ENCODE measurements at places on chromosomes 7 and 10. TPM values are rescaled to one million over a fixed set of nuclear protein-coding genes. Genes with fewer than 3 reads are reported as not detected.
A peak's percentile ranks its signal among the peaks of the same experiment; 100 is the strongest.

DNA sequence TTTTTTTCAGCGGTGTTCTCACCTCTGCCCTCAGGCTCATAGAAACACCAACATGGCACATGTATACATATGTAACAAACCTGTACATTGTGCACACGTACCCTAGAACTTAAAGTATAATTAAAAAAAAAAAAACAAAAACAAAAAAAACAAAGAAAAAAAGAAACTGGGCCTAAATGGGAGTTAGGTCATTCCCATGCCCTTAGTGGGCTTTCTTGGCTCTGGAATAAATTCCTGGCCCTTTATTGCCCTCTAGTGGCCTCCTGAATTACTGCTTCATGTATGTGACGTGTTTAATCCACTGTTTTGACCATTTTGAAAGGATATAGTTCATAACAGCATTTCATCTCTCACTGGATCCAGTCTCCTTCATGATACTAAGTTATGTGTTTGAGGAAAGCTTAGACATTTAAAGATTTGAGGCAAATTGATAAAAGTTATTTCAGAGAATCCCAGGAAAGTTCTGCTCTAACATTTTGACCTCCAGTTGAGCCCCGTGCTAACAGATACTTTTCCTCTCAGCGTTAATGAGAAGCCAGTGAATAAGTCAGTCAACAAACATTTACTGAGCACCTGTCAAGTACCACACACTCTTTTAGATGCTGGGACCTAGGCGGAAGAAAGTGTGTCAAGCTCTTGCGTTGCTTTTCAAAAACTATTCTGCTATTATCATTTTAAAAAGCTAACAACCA lies 54.7 kb upstream of the SYPL1 start:
- H3K27me3 ChIP-seq: no peaks in the 10 kb centered on the region
- DNase-seq: peak; percentile 82
- H3K36me3 ChIP-seq: no peaks in the 10 kb centered on the region
- no peak overlapping the region for H3K4me3 ChIP-seq

- no peak for DNase-seq
- H3K36me3 ChIP-seq: no peaks in the 10 kb centered on the region
- H3K4me3 ChIP-seq: no peak overlapping the region
- H3K27me3 ChIP-seq: no peaks in the 10 kb centered on the region
- H3K4me1 ChIP-seq: no peaks in the 10 kb centered on the region
These were observed 59.1 kb upstream of the COL1A2 start for GRCh38 chr7:94335586-94335985.

DNA sequence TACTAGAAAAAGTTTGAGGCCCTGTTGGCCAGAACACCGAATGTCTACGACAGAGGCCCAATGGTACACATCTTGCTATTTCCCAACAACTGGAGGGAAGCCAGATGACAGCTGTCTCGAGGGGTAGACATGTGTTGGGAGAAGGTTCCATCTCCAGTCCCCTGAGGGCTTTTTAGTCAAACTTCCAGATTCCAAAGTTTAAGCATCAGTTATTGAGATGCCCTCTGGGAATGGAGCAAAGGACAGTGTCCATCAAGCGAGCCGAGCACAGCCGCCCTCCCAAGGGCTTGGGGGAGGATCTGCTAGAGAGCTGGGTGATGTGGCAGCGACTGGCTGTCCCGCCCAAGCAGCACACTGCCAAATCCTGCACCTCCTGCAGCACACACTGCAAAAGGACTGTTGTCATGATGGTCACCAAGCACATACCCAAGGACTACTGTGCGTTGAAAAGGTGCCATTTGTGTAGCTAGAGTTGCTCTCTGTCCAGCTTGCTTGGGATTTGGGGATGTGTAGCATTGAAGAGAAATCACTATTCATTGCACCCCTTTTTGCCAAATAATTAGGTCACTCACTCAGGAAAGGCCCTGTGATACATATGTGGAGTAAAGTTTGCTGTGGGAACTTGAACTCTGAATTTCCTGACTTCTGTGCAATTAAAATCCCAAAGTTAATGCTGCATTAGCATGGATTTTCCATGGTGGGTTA lies 164.6 kb downstream of the TRIL start:
- H3K36me3 ChIP-seq: no peaks in the 10 kb centered on the region
- no peaks in the 10 kb centered on the region for H3K4me1 ChIP-seq
- no peak overlapping the region for H3K27ac ChIP-seq
- no peak overlapping the region for H3K4me3 ChIP-seq
- H3K27me3 ChIP-seq: no peaks in the 10 kb centered on the region

GRCh38 chr10:120508393-120508792 lies 51.4 kb downstream of the PLPP4 start:
- no peak overlapping the region for H3K4me3 ChIP-seq
- H3K4me1 ChIP-seq: peaks cover 10% of the 10 kb centered on the region
- peaks cover 4% of the 10 kb centered on the region for H3K27me3 ChIP-seq
- no peaks in the 10 kb centered on the region for H3K36me3 ChIP-seq
- no peak for DNase-seq

- H3K27me3 ChIP-seq: no peaks in the 10 kb centered on the region
- H3K36me3 ChIP-seq: no peaks in the 10 kb centered on the region
- H3K4me3 ChIP-seq: no peak overlapping the region
- no peaks in the 10 kb centered on the region for H3K4me1 ChIP-seq
- no peak for DNase-seq
- H3K27ac ChIP-seq: no peak overlapping the region
These were observed 499.3 kb downstream of the GLRX3 start for GRCh38 chr10:130635528-130635927.

DNA sequence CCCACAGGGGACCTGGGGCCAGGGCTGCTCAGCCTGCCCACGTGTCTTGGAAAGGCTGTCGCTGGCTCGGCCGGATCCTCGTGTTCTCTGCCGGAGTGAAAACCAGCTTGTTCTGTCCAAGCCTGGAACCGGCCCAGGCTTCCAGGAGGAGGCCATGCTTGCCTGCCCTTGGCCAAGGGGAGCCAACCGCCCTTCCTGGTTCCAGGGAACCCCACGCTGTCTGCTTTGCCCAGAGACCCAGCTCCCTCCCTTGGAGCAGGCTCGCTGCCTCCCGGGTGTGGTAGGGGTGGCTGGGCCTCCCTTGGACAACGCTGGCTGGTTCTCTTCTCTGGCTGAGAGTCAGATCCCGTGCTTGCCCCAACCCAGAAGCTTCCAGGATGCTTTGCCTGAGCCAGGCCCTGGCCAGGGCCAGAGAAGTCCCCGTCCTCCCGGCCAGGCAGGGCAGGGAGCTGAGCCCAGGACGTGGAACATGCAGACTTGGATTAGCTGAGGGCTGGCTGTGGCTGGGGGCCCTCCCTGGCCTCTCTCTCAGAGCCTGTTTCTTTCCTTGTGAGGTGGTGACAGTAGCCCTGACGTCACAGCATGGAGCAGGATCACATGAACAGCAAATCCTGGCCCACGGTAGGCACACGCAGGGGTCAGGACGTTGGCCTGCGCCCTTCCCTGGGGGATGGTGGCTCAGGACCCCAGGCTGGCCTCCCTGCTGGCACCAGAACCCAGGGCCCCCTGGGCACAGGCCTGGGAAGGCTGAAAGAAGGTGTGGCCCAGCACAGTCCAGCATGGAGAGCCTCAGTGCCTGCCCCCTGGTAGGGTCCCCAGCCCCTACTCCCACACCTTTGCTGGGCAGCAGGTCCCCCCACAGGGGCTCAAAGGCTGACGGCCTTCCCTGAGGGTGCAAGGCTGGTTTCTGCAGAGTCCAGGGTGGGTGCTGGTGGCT lies 67.5 kb downstream of the PWWP2B start:
- H3K27ac ChIP-seq: no peak overlapping the region
- no peak for DNase-seq
- peaks cover 1% of the 10 kb centered on the region for H3K27me3 ChIP-seq
- H3K4me1 ChIP-seq: no peaks in the 10 kb centered on the region
- no peaks in the 10 kb centered on the region for H3K36me3 ChIP-seq

DNA sequence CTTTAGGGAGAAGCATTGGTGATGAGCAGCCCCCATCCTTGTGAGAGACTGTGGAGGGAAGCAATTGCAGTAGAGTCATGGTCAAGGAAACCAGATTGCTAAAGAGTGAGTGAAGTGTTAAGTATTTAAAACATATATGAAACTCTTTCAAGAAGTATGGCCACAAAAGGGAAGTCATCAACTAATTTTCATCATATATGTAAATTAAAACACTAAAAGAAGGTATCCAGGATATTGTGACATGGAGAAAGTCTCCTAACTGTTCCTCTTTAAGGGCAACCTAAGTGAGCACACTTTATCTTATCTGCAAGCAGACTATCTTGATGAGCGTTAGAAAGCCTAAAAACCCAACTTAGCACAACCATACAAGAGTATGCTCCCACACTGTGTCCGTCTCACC lies 69.7 kb downstream of the CD36 start:
- DNase-seq: no peak
- no peaks in the 10 kb centered on the region for H3K4me1 ChIP-seq
- no peaks in the 10 kb centered on the region for H3K36me3 ChIP-seq
- H3K27me3 ChIP-seq: no peaks in the 10 kb centered on the region
- H3K4me3 ChIP-seq: no peak overlapping the region

- peaks cover 8% of the 10 kb centered on the region for H3K4me1 ChIP-seq
- no peaks in the 10 kb centered on the region for H3K27me3 ChIP-seq
- H3K36me3 ChIP-seq: no peaks in the 10 kb centered on the region
- H3K4me3 ChIP-seq: no peak overlapping the region
These were observed 103.0 kb downstream of the JCAD start for GRCh38 chr10:29956335-29956924.

DNA sequence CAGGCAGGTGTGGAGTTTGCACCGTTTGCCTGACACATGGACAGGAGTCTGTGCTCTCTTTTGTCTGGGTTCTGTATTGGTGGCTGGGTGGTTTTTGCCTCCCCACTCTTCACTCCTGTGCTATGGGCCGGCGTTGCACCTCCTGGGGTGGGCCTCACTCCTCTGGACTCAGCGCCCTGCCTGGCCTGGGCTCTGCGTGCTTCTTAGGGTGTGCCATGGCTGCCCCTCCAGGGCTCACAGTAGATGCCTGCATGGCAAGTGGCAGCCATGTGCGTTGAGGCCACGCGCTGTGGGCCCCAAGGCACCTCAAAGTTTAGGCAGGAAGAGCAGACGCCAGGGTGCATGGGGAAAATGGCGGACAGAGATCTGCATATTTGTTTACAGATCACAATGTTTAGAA lies 319.8 kb downstream of the ADARB2 start:
- H3K4me3 ChIP-seq: no peak overlapping the region
- H3K27ac ChIP-seq: no peak overlapping the region
- no peaks in the 10 kb centered on the region for H3K4me1 ChIP-seq
- peaks cover 15% of the 10 kb centered on the region for H3K27me3 ChIP-seq

- DNase-seq: no peak
- H3K4me3 ChIP-seq: no peak overlapping the region
- H3K4me1 ChIP-seq: peaks cover 5% of the 10 kb centered on the region
- H3K27me3 ChIP-seq: no peaks in the 10 kb centered on the region
These were observed 41.8 kb upstream of the ABCB4 start for GRCh38 chr7:87517136-87517815.

DNA sequence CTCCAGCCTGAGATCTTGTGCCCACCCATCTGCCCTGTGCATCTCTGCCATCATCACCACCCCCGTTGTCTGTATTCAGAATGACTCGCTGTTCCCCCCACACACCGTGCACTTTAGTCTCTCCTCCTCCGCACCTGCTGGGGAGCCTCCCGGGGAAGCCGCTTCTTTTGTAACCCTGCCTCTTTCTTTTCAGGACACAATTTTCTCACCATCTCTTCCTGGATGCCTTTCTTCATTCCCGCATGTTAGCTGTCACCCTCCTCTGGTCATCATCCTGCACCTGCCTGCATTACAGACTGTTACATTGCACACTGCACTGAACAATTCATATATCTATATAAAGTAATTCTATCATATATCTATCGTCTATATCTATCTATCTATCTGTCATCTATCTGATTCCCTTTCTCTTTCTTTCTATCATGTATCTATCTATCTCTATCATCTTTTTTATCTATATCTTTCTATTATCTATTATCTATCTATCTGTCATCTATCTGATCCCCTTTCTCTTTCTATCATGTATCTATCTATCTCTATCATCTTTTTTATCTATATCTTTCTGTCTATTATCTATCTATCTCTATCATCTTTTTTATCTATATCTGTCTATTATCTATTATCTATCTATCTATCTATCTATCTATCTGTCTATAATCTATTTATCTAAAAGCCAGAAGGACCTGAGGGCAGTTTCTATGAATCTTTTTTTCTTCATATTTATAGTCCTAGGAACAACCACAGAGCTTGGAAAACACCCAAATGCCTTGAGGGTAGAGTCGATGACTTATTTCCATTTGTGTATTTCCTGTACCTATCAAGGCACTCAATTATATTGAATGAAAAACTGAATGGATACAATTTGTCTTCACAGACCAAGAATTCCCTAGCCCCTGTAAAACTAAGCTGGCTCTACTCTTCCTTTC lies 642.5 kb downstream of the ACTR3B start:
- no peaks in the 10 kb centered on the region for H3K36me3 ChIP-seq
- H3K27me3 ChIP-seq: no peaks in the 10 kb centered on the region
- H3K4me3 ChIP-seq: no peak overlapping the region

- peak; percentile 13 for DNase-seq
- H3K36me3 ChIP-seq: no peaks in the 10 kb centered on the region
- no peaks in the 10 kb centered on the region for H3K27me3 ChIP-seq
These were observed 50.8 kb downstream of the PHYHIPL start for GRCh38 chr10:59227136-59227673.

- no peak overlapping the region for H3K27ac ChIP-seq
- H3K27me3 ChIP-seq: no peaks in the 10 kb centered on the region
- H3K4me3 ChIP-seq: no peak overlapping the region
These were observed 44.6 kb downstream of the MTERF1 start for GRCh38 chr7:91835826-91836368.

GRCh38 chr7:108643136-108643535 lies 73.5 kb downstream of the DNAJB9 start:
- H3K27me3 ChIP-seq: no peaks in the 10 kb centered on the region
- H3K27ac ChIP-seq: no peak overlapping the region
- H3K36me3 ChIP-seq: no peaks in the 10 kb centered on the region
- H3K4me3 ChIP-seq: no peak overlapping the region
- no peak for DNase-seq
- H3K4me1 ChIP-seq: no peaks in the 10 kb centered on the region

Gene RAB18
- total RNA-seq: 66.6 TPM

Gene ITGB8
- 5.3 TPM for total RNA-seq

Gene GDF2
- total RNA-seq: 0.19 TPM

Gene ARMS2
- not detected for total RNA-seq

Gene FOXK1
- total RNA-seq: 11.1 TPM

Gene AKR1C3
- 1.9 TPM for total RNA-seq

Gene CHAT
- total RNA-seq: not detected
